ENCODE measurements at places on chromosomes 7 and 10.

GRCh38 chr7:42017349-42017986 is 219.5 kb downstream of the GLI3 start:
- no peak for DNase-seq

- DNase-seq, result no peak
Measured at GRCh38 chr7:92158660-92159575, 20.0 kb downstream of the LRRD1 start.

- DNase-seq, result no peak
Measured at GRCh38 chr10:69578508-69578991, 5.3 kb upstream of the NEUROG3 start.

GRCh38 chr10:80454513-80455460 is 677 bp downstream of the TSPAN14 start:
- no peak for DNase-seq
